ENCODE measurements at places on chromosomes 3 and 15.

DNA sequence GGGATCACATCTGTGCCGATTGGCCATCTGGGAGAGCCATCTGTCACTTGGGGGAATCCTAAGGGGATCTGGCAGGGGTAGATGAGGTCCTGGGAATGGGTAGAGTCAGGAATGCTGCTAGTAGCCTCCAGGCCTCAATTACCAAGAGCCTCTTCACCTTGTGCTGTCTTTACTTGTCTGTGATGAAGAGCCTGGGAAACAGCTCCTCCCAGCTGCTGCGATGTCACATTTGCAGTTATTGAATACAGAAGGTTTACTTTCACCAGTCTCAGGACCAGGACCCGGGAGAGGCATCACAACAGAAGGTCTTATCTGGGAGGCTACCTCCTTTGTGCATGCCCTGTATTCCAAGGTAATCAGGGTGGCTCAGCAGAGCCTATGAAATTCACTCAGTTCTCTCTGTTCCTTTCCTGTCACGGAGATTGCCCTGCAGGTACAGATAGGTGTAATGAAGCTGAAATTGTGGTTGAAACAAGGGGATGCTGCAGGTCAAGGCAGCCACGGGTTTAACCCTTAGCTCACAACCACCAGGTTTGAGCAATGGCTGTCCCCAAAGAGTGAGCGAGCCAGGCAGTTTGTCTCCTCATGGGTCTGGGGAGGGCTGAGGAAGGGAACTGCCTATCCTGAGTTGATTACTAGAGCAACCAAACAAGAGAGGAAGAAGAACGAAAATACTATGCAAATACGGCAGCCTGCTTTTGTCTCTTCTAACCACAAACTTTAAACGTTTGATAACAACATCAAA, 298.9 kb upstream of the RORA start:
- no peak for DNase-seq

- DNase-seq = no peak
These were observed 56.7 kb downstream of the RPL22L1 start for GRCh38 chr3:170813266-170813665.

DNA sequence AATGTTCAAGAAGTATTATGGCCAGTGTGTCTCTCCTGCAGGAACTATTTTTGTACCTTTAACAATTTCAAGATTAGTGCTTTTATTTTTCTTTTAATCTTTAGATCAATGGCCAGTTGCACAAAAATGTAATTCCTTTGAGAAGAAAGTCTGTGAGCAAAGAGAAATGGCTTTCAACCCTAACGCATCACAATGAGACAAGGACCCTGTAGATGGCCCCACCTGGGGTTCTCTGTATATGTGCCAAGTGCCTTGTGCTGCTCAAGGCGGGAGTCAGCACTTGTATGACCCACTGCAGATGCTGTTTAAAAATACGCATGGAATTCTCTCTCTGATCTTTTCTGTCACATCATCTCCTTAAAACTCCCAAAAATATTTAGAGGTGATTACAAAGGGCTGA, 453.4 kb downstream of the OCA2 start:
- no peak for DNase-seq

GRCh38 chr3:45952456-45952855, 9.2 kb downstream of the CXCR6 start:
- DNase-seq = no peak

- no peak for DNase-seq
These were observed 141.9 kb upstream of the CCDC54 start for GRCh38 chr3:107235193-107235927.

- DNase-seq = no peak
These were observed 7.3 kb downstream of the CSK start for GRCh38 chr15:74789171-74789631.

- no peak for DNase-seq
These were observed 41.4 kb downstream of the SCAPER start for GRCh38 chr15:76863693-76864092.

DNA sequence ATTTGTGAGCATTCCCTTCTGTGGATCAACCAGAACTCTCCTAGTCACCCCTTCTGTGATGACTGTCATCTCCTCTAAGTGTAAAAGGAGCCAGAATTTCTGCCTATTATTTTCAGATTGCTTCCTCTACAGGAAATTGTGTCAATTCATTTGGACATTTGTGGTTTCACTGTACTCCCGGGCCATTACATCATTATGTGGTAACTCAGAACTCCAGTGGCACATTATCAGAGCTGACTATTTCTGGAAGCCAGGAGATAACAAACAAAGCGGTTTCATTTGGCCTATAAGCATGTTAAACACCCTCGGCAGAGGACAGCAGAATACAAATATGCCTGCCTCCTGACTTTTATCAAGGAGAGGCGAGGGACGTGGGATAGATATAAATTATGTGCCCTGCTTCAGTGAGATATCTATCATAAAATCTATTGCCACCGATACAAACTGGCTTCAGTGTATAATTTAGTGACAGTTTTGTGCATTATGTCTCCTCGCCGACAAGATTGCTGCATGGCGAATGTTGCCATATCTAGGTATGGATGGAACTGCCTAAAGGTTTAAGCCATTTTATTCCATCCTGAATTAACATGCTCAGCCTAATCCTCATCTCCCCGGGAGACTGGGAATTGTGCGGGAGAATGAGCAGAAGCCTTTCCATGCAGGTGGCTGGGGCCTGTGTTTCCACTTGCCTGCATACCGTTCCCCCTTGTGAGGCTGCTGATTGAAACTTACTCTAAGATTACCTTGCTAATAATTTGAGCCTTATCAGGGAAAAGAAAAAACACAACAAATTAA, 193.4 kb upstream of the SEMA6D start:
- DNase-seq = no peak

GRCh38 chr3:27342267-27342666, 26.9 kb downstream of the NEK10 start:
- DNase-seq = no peak

DNA sequence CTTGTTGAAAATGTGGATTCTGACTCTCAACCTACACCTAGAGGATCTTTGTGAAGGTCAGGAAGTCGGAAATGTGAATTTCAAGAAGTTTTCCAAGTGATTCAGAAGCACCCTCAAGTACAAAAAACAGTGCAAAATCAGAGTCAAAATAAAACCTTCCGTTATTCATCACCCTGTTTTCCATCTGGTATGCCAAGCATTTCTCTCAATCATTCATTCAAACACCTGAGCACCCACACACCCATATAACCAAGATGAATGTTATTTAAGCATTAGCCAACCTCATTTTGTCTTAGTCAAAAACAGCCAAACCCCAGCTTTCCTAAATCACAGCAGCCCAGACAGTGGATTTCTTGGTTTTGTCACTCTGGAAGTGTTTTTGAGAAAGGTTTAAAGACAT, 91.1 kb downstream of the OSBPL10 start:
- no peak for DNase-seq

All from stimulated activated CD8-positive, alpha-beta memory T cell treated with anti-CD3 and anti-CD28 coated beads, Interleukin-4, amount 100 ng/mL, for 24 hours (primary cell).